ENCODE measurements at places on chromosomes 11 and 22. TPM values are rescaled to one million over a fixed set of nuclear protein-coding genes. Genes with fewer than 3 reads are reported as not detected.

DNA sequence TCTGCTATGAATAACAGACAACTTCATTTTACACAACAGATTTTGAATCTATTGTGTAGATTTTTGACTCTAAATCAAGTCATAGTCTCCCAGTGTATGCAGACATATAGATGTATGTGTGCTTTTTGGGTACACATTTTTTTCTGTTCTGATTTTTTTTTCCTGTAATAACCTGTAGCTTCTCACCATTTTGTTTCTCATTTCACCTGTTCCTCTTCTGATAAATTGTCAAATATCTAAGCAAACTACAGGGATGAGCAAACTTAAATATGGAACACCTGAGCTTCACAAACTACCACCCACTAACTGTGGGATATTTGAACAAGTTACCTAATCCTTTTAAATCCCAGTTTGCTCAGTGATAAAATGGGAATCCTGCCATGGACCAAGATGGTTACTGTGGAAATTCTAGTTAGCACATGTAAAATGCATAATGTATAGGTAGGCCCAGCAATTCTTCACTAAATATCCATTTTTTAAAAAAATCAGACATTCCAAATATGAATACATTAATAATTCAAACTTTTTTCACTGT lies 15.7 kb downstream of the LGR4 start:
- no peak for DNase-seq

DNA sequence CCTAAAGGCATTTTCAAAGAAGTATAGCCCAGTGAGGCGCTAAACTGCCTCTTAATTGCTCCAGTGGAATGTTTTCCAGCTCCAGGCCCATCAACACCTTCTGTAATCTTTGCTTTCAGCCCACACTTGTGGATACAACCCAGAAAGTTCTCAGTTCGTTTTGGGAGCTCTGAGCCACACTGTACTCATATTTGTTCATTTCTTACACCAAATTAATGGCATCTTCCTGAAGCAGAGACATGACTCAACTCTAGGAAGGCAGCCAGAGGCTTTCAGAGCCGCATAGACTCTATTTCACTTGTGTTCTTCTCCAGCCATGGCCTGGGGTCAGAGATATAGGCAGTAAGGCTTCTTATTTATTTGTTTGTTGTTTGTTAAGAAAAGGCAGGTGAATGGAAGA lies 175.5 kb upstream of the NCAM1 start:
- no peak for DNase-seq

DNA sequence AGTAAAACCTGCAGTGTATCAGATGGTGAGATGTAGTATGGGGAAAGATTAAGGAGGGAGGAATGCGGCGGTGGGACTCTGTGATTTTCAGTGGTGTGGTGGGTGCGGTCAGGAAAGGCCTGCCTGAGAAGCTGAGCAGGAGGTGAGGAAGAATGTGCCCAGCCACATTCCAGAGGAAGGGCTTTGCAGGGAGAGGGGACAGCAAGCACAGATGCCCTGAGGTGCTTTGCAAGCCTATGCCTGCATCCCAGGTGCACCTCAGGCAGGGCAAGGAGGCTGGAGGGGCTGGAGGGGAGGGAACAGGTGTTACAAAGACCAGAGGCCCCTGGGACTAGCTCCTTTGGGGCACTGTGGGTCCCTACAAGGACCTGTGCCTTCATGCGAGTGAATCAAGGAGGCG lies 42.1 kb downstream of the MYO7A start:
- DNase-seq: no peak

- no peak for DNase-seq
These were observed 2.1 kb upstream of the EEF1G start for GRCh38 chr11:62575837-62576236.

DNA sequence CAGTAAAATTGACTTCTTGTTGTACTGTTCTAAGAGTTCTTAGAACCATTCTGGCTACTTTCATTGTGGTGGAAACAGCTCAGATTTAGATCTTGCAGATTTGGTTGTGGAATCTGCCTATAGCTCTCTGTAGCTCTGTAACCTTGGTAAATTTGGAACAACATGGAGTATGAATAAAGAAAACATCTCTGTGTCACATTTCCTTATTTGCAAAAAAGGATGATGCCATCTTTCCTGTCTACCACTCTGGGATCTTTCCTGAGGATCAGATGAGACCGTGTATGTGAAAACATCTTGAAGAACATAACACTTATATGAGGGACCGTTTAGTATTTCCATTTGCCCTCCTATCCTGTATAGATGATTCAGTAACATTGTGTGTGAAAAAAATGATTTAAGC lies 9.1 kb downstream of the ACRV1 start:
- no peak for DNase-seq

DNA sequence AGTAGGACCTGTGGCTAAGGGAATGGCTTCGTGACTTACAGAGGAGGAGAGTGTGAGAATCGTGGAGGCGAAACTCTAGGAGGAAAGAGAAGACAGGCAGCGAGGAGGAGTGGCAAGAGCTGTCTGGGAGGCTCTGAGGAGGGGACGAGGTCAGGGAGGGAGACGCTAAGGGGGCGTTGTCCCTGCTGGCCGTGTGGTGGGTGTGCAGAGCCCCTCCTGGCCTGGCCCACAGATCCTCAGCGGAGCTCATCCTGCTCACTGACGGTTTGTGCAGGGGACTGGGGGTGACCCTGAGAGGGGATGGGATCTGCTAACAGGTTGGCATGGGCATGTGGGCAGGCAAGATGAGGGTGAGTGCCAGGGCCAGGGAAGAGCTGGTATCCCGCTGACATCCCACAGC lies 56.5 kb upstream of the PRR5 start:
- DNase-seq: no peak

- peak; percentile 75 for DNase-seq
These were observed 14.5 kb downstream of the SERPINH1 start for GRCh38 chr11:75576499-75576918.

DNA sequence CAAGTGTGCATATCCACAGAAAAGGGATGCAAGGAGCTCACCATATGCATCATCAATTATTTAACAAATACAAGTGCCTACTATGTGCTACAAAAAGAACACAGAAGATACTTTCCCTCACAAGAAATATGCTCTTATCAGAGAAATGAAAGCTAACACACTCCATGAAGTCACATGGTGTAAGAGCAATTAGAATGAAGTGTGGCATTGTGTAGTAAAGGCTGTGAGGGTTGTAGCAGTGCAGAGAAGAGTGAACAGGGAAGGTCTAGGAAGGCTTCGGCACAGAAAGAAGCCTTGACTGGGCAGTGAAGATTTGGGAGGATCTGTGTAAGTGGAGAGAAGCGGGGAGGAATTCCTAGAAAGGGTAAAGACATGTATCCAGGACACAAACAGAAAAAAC lies 22.5 kb downstream of the PPP2R1B start:
- no peak for DNase-seq

GRCh38 chr11:19433367-19433766 lies 192.6 kb upstream of the E2F8 start:
- DNase-seq: no peak

- no peak for DNase-seq
These were observed 1.7 kb upstream of the SCUBE2 start for GRCh38 chr11:9092853-9093778.

DNA sequence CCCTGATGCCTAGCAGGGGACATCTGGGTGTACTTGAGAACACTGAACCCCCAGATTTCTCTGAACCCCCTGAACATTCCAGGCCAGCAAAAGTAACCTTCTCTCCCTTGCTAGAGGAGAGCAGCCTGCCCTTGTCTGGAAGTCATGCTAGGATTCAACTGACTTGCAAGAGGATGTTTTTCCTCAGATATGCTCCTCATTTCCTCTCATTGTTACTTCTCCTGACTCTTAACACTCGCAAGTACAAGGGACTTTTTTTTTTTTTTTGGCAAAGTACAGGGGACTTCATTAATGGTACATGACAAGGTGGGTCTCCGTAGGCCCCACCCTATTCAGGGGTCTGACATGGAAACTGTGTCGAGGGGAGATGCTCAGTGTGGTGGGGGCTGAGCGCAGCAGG lies 6.3 kb upstream of the MCHR1 start:
- no peak for DNase-seq

DNA sequence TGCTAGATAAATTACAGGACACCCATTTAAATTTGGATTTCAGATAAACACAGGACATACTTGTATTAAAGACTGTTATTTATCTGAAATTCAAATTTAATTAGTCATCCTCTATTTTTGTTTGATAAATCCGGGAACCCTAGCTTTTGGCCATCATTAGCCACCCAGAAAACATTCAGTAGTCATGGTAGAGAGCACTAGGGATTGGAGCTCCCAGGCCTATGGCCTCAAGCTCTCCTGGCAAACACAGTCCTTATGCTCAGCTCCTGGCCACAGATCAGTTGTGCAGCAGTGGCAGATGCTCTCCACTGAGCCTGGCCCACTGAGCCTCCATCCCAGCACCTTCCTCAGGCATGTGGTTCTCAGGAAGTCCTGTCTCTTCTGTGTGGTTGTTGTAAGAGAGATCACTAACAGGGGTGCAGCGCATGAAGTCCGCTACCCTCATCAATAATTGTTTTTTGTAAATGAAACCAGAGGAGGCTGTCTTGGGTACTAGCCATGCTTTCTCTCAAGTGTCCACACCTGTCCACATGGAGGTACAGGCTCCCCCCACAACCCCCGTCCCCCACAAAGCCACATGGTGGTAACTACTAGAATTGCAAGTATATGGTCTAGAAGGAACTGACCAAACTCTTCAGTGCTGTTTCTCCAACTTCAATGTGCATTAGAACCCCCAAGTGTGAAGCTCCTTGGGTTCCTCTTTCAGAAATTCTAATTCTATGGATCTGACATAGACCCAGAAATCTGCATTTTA lies 1.1 kb upstream of the IRAG1 start:
- no peak for DNase-seq

DNA sequence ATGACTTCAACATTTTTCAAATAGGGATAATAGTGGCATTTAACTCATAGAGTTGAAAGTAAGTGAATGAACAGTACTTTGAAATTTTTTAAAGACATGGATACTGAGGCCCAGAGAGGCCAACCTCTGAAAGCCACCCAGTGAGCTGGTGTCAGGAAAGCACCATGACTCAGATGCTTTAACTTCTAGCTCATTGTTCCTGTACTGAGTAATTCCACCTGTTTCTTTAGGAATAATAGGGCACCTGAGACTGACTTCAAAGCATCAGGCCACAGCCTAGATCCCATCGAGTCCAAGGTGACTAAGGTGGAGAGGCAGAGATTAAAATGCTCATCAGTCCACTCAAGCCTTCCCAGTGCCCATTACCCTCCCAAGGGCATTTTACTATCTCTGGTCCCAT lies 491.8 kb upstream of the TENM4 start:
- DNase-seq: no peak

GRCh38 chr22:46290121-46290842 lies 6.4 kb upstream of the GTSE1 start:
- no peak for DNase-seq

- no peak for DNase-seq
These were observed 1074.3 kb downstream of the BRD1 start for GRCh38 chr22:48753381-48753730.

DNA sequence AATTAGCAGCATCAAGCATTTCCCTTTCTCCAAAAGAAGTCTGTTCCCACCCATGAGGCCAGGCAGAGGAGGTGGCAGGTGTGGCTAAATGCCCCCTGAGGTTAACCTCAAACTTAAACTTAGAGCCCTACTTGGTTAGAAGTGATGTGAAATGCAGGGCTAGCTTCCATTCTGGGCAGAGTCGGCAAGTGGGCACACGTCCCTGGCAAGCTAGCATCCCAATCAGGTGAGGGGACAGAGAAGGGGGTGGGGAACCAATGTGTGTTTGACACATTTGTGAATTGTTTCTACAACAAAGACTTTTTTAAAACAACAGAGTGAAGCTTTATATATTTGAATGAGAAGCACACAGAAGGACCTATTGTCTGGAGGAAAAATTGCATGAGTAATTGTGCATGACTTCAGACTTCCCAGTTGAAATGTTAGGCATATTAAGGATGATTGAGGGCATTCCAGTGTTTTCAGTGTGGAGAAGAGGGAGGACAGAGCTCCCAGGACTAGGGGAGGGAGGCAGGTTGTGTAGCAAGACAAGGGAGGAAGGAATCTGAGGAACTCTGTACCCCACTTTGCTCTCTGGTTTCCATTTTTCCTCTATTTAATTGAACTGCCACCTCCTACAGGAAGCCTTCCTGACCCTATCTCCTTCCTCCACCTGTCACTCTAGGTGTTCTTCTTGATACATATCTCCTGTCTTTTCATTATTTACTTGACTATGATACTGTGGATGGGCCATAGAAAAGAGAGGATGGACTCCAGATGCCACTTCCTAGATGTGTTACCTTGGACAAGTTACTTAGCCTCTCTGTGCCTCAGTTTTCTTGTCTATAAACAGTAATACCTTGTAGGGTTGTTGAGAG lies 83.3 kb upstream of the PICALM start:
- peak; percentile 58 for DNase-seq

- no peak for DNase-seq
These were observed 87.6 kb upstream of the OR9Q1 start for GRCh38 chr11:57936050-57936418.

Gene ACR
- not detected for total RNA-seq

Gene TSPAN18
- not detected for total RNA-seq

Gene ZBTB3
- total RNA-seq: 9.7 TPM

Gene RAG2
- not detected for total RNA-seq

Gene IMMP1L
- 22.9 TPM for total RNA-seq

Gene FIBP
- 79.2 TPM for total RNA-seq

Gene DRD4
- 1.3 TPM for total RNA-seq
